ENCODE measurements at places on chromosomes 5 and 9.

GRCh38 chr5:71587766-71588532 lies 809 bp downstream of the MCCC2 start:
- DNase-seq, result no peak

- no peak for DNase-seq
Measured at GRCh38 chr5:147780924-147781573, 1.5 kb downstream of the JAKMIP2 start.

GRCh38 chr5:157924931-157925729 lies 66.2 kb upstream of the CLINT1 start:
- DNase-seq, result no peak

GRCh38 chr9:88164850-88165249 lies 26.6 kb upstream of the SPATA31C2 start:
- no peak for DNase-seq

DNA sequence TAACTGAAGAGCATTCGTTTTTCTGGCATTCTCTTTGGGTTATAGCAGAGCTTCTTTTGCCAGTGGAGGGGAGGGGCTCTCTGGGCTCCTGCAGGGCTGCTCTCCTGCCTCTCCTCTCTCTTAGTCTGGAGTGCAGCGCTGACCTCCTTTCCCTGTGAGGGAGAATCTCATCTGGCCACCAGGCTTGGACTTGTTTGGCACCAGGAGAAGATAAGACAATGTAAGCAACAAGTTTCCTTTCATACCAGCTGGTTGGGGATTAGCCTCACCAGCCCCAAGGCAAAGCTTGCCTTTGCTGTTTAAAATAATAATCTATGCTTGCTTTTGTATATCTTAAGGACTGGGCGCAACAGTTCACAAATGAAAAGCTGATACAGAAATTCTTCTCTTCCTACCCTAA lies 196.4 kb downstream of the TLE4 start:
- no peak for DNase-seq

DNA sequence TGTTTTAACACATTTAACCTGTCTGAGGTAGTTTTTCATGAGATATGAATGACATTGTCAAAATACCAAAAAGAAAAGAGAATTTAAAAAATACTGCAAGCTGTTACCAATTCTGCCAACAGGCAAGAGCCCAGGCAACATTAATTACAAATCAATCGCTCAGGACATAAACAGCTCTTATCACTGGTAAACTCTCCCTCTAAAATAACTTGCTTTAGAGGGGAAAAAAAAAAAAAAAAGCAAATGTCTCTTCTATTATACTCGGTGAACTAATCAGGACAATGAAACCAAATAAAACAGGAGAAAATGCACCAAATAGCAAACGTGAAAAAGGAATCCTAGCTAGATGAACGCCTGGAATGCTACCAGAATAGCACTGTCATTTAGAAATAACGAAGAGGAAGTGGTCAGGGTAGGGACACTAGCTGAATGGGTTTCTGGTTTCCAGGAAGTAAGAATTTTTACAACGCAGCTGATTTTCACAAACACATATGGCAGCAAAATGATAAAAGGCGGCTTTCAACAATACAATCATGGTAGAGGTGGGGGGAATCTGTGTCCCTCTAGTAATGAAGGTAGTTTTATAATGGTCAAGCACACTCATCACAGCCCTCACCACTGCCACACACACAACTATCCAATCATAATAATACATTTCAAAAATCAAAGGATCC lies 94.9 kb downstream of the DENND1A start:
- DNase-seq, result no peak

- no peak for DNase-seq
Measured at GRCh38 chr5:78062645-78063044, 231.9 kb downstream of the AP3B1 start.

DNA sequence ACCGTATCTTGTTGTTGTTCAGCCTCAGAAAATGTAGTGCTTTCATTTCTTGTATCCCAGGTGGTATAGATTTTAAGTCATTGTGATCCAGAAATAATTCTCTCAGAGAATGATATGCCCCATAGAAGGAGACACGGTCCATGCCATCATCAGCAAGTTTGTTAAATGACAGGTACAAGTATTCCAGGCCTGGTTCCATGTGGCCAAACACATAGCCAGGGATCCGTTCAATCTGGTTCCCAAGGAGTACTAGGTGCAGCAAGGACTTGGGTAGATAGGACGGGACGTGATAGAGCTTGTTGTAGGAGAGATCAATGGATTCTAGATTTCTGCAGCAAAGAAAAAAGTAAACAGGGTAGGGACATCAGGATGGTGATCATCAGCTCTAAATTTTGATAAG lies 18.4 kb upstream of the ASPN start:
- no peak for DNase-seq

GRCh38 chr5:175751369-175751768 lies 93.5 kb downstream of the HRH2 start:
- no peak for DNase-seq

DNA sequence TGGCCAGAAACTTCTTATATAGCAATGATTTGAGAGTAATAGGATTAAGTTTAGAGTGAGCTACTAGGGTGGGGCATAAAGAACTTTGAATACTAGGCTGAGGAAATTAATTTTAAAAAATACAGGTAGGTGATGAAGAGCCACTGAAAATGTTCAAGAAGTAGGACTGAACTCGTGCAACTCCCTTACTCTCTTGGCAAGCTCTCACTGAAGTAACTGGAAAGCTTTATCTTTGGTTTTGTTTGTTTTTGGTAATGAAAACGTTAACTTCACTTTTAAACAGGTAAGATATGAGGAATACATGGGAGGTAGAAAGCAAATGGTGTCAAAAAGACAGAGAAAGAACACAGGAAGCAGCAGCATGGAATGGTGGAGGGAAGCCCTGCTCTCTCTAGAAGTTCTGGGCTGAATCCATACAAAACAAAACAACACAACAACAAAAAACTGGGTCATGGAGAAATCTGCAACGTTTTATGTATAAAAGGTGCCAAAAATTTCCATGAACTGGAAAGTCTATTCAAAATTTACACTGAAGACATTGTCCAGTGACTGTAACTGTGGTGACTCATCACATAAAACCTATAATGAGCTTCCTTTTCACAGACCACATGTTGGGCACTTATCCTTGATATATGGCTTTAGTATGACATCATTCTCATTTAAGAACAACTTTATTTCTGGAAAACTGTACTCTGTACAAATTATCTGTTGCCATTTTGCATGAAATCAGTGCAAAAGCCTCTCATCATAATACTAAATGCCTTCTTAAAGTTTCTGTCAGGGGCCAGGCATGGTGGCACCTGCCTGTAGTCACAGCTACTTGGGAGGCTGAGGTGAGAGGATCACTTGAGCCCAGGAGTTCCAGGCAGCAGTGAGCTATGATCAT lies 91.2 kb upstream of the CHD1 start:
- DNase-seq, result no peak

- DNase-seq, result no peak
Measured at GRCh38 chr5:167485061-167485774, 806.2 kb upstream of the WWC1 start.

GRCh38 chr5:14445013-14445412 lies 136.6 kb upstream of the OTULINL start:
- no peak for DNase-seq

GRCh38 chr5:10460252-10460906 lies 18.7 kb downstream of the ROPN1L start:
- no peak for DNase-seq

DNA sequence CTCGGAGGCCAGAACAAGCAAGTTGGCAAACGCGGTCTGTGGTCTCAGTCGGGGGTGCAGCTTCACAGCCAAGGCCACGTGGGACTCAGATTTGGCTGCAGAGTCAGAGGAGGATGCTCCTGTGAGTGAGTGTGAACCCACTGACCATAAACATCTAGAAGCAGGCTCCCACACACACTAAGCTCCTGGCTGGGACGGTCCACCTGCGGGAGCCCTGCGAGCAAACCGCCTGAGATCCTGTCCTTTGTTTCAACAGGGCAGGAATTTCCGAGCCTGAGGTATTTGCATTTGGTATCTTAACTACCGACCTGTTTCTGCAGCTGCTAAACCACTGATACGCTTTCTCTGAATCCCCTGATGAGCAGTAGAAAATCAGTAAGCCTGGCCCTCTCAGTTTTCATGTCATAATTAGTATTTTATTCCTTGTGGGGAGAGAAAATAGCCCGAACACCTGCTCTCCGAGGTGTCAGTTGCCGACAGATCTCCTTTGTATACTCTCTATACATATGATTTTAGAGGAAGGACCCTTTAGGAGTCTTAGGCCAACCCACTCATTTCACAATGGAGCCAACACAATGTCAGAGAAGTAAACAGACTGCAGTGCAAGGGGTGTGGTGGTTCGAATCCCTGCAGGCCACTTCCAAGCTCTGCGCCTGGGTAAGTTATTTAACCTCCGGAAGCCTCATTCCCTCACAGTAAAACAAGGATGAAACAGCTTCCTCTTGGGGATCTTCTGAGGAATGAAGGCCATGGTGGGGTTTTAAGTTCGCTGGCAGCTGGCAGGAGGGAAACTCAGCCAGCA lies 40.9 kb upstream of the PWWP2A start:
- no peak for DNase-seq

DNA sequence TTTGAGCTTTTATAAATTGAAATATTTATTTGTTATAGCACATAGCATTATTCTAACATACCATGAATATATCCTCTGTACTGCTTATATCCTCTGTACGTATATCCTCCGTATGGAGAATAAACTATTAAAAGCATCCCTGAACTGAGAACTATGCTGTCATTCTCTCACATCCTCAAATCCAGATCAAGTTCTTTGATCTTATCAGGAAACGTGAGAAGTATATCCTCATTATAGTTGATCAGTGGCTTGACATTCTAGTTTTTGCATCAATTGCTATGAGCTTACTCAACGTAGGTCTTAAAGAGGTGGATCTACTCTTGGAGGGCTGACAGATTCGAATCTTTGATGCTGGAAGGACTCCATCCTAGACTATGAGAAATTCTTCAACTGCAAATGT lies 37.4 kb downstream of the IL7R start:
- DNase-seq, result no peak

DNA sequence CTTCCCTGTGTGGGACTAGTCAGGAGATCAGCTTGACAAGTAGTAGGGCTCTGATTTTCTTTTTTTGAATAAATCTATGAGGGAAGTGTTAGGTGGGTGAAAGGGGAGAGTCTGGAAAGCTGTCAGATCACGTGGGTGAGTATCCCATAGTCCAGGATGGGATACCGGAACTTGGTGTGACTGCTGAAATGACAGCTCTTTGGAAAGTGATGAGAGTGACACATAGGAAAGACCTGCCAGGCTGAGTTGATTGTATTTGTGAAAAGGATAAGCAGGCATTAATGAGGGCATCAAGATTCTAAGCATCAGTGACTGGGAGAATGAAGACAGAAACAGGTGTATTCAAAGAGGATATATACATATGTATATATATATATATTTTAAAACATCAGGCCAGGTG lies 35.6 kb downstream of the ACTBL2 start:
- DNase-seq, result no peak

DNA sequence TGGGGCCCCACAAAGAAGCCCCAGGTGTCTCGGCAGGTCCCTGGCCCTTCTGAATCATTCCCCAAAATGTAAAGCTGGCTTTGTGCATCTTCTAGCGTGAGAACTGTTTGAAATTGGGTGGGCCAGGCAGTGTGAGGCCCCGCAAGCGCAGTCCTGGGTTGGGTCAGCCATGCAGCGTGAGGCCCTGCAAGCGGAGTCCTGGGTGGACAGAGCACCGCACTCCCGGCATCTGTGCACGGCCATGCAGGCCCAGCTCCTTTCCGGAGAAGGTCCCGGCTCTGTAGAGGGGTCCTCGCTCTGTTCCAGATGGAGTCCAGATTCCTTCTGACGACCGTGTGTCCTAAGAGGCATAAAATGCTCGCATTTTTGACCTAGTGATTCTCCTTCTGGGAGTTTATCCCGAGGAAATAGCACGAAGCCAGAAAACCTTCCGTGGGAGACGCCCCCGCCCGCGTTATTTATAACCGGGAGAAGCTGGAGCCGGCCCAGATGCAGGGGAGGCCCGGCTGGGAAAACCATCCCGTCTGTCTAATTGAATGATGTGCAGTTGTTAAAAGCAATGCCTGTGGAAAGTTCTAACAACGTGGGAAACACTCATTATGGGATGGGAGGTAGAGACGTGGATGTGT lies 19.4 kb upstream of the NOTCH1 start:
- no peak for DNase-seq

GRCh38 chr9:5450359-5451091 lies at the start of gene CD274:
CD274 (plus strand) TSS chr9:5450542; CDS start chr9:5456114, 5,572 bp downstream.
- peak; percentile 79 for DNase-seq

- DNase-seq, result no peak
Measured at GRCh38 chr9:10007356-10007755, 605.4 kb downstream of the PTPRD start.

DNA sequence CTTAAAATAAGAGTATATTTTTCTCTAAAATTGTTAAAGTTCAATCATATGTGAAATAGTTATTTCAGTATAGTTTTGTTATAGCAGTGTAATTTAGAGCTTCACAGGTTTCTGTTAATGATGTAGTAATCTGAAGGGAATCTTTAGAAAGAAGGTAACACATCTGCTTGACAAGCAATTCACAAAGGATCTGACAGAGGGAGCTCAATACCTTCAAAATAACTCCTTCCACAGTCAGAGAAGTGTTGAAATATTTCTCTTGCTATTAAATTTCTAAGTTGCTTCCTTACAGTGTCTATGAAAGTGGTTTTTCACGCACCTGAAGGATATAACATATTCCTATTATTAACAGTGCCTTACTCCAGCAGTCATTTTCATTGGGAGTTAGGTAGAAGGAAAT lies 44.9 kb downstream of the SLC25A51 start:
- DNase-seq, result no peak

DNA sequence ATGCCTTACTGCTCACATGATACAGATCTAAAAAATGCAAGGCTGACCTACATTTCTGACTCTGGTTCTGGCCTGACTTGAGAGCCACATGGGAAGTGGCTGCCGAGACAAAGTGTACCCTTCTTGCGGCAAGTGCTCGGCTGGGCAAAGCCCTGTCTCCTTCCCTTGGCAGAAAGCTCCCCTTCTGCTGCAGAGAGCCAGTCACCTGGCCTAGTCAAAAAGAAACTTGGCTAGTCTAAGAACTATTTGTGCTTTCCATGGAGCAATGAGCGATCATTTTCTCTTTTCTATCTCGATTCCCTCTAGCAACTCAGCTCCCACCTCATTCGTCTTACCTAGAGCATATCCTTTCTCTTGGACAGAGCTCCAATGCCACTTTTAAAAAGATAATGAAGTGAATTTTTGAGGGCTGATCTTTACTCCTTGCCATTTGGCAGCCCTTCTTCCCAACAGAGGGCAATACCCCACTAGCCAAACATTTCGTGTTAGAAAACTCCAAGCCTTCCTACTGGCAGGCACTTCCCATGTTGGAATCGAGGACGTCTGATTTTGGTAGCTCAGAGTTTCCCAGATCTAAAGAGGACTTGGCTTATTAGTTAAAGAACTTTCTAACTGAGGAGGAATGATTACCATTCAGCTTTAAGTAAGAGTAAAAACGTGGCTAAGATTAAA lies 108.1 kb upstream of the PRRC1 start:
- DNase-seq, result no peak
